ENCODE measurements at places on chromosomes 5 and 9.

DNA sequence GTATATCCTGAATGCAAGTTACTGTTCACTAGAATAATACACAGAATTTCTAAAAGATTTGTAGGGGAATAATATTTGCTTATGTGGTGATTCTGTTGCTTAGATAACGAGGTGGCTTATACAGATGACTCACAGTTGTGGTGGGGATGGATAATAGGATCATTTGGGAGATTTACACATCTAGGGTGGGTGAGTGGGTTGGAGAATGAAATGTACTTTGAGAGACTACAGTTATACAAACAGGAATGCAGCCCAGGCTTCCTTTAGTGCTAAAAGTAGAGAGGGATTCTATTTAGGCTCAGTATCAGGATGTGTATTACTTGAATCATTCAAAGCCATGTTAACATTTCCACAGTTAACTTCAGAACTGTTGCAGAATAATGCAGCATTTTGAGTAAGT is 1.8 kb downstream of the CTXN3 start:
- no peak for DNase-seq

DNA sequence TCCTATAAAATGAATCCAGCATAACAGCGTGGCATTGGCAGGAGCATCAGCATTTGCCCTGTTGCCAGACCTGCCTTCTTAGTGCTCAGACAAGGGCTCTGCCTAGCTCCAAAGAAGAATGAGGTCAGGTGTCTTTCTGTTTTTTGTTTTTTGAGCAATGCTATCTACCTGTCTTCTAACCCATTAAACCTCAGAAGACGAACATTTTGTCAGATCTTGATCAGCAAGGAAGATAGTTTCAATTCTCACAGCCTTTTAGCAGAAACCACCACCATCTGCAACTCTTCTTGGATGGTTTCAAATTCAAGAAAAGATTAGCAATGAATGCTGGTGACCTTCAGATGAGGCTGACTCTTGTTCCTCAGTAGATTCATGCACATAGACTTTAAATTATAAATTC is 103.5 kb upstream of the IQGAP2 start:
- DNase-seq, result no peak

- DNase-seq, result no peak
These were observed 196.2 kb downstream of the AOPEP start for GRCh38 chr9:94922691-94923107.

GRCh38 chr5:179973391-179973790 is 65.7 kb upstream of the TBC1D9B start:
- no peak for DNase-seq

- DNase-seq, result peak; percentile 8
These were observed 74.1 kb upstream of the PIK3R1 start for GRCh38 chr5:68141494-68141893.

DNA sequence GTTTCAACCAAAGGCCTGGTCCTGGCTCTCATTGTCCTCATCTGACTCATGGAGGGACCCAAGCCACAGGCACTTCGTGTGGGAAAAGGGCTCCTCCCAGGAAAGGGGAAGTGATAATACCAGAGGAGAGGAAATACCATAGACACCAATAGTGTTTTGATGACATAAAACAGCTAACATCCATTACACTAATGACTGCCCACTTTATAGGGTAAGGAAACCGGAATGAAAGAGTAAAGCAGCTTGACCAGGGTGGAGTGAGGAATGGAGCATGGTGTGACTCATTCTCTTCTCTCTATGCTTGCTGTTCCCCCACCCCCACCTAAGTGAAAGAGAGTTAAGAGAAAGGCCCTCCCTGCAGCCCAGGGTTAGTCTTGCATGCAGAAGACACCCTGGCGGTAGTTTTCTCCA is 67.4 kb upstream of the HRH2 start:
- DNase-seq, result no peak

DNA sequence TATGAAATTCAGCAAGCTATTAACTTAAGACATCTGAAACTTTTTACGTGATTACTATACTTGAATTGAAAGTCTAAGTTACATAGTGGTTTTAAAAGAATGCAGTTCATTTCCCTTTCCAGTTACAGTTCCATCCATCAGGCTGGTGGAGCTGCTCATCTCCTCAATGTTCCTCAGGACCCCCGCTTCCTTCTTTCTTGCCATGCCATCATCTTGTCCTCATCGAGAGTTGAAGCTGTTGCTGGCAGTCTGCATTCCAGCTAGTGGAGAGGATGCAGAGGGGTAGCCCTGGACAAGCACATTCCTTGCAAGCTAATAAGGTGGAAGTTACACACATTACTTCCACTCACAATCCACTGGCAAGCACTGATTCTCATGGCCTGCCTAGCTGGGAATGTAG is 8.8 kb upstream of the RNF183 start:
- DNase-seq, result no peak

- DNase-seq, result no peak
These were observed 3.9 kb downstream of the GABRA1 start for GRCh38 chr5:161851691-161852299.

GRCh38 chr5:88732181-88732633 is 150.8 kb downstream of the MEF2C start:
- no peak for DNase-seq

- peak; percentile 77 for DNase-seq
These were observed 54.9 kb downstream of the COL15A1 start for GRCh38 chr9:98998441-98999151.
